ENCODE measurements at places on chromosomes 1 and 21.

- H3K4me1 ChIP-seq: peaks cover 3% of the 10 kb centered on the region
- no peaks in the 10 kb centered on the region for H3K36me3 ChIP-seq
- no peak overlapping the region for H3K27ac ChIP-seq
- no peak for DNase-seq
- peaks cover 40% of the 10 kb centered on the region for H3K27me3 ChIP-seq
These were observed 20.8 kb upstream of the C1orf159 start for GRCh38 chr1:1136547-1137230.

DNA sequence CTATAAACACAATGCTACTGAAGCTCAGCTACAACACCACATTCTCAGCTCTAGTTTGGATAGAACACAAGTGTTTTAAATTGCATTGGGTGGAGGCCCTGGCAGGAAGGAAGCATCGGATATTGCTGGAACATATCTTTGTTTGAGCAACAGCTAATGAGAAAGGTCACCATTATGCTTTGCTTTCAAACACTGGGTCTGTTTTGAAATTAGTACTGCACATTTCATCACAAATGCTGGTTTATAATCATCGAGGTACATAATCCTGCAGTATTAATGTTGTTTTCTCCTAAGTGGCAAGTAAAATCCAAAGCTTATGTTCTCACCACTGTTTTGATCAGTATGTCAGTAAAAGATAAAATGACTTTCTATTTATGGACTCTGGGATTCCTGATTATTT, 61.5 kb upstream of the ARHGAP29 start:
- H3K27me3 ChIP-seq: no peaks in the 10 kb centered on the region
- no peak overlapping the region for H3K4me3 ChIP-seq
- no peak for DNase-seq
- no peaks in the 10 kb centered on the region for H3K36me3 ChIP-seq
- no peak overlapping the region for H3K27ac ChIP-seq
- H3K4me1 ChIP-seq: no peaks in the 10 kb centered on the region

GRCh38 chr1:116133696-116134475, 22.7 kb downstream of the MAB21L3 start:
- no peak overlapping the region for H3K4me3 ChIP-seq
- H3K27me3 ChIP-seq: no peaks in the 10 kb centered on the region
- no peak overlapping the region for H3K27ac ChIP-seq
- no peaks in the 10 kb centered on the region for H3K36me3 ChIP-seq
- no peaks in the 10 kb centered on the region for H3K4me1 ChIP-seq

DNA sequence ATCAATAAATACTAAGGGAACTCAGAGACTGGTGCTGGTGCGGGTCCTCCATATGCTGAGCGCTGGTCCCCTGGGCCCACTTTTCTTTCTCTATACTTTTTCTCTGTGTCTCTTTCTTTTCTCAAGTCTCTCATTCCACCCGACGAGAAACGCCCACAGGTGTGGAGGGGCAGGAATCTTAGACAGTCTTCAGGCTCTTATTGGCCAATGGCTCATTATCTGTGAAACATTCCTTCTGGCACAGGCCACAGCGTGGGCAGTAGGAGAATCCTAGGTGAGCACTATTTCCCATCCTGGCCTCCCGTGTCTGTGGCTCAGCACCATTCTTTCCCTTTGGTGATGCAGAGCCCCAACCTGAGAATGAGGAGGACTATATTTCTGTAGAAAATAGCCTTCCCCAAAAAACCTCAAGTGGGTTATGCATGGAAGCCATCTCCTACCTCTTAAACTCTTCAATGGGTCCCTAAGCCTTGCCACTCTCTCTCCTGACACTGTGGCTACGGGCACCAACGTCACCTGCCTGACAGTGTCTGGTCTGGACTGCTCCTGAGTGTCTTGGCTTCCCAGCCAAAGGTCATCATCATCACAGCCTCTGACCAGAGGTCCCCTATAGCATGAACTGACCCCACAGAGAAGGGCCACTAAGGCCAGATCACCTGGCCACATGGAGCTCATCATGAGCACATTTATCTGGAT, 6.2 kb upstream of the SLAMF1 start:
- H3K27me3 ChIP-seq: no peaks in the 10 kb centered on the region
- no peak overlapping the region for H3K4me3 ChIP-seq
- DNase-seq: no peak

DNA sequence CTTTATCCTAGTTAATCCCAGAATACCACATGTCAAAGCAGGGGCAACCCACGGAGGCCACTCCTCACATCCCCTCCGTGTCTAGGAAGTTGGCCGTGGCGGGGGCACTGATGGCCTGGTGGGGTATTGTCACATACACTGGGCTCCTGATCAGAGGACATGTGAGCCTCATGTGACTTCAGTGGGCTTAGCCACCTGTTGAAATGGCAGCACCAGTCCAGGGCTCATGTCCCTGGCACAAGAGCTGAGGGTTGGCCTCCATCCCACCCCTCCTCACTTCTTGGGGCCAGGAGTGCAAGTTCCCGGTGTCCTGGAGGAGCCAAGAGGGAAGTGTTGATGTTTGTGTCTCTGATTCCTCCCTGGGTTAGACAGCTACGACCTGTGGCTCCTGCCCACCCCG, 313.4 kb downstream of the CAMTA1 start:
- H3K27ac ChIP-seq: no peak overlapping the region
- H3K27me3 ChIP-seq: peaks cover 51% of the 10 kb centered on the region
- H3K4me3 ChIP-seq: no peak overlapping the region
- H3K36me3 ChIP-seq: no peaks in the 10 kb centered on the region
- no peaks in the 10 kb centered on the region for H3K4me1 ChIP-seq
- no peak for DNase-seq

DNA sequence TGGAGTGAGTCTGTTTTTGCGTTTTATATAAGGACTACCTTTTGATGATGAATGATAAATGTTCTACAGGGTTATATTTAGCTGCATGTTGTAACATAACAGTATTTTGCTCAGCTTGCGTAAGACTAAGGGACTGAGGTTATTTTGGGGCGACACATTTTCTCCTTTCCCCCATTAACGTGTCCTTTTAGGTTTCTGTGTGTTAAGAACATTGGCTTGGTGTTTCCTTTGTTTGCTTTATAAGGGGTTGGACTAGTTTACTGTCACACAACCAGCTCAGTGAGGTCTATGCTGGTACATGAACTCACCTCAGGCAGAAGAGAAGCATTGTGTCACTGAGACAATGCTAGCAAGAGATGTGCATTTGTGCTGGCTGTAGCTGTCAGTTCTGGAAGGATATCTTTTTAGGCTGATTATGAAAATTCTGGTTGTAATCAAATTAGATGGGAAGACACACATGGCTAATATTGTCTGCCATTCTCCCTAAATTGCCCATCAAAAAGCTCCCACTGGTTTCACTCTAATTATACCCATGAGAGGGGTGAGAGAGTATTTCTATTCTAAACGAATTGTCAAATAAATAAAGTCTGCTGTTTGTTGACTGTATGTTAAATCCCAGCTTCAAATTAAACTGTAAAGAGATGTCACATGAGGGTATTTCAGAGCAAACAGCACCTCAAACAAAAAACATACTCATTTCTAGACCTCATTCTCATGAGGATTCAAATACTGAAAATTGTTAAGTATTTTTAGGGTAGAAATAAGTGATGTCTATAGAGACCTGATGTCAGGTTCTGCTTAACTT, 62.6 kb downstream of the CDC14A start:
- DNase-seq: no peak
- H3K4me1 ChIP-seq: no peaks in the 10 kb centered on the region
- H3K4me3 ChIP-seq: no peak overlapping the region
- H3K27ac ChIP-seq: no peak overlapping the region
- no peaks in the 10 kb centered on the region for H3K36me3 ChIP-seq

Data from SJCRH30 (cell line).